ENCODE measurements at places on chromosomes 16 and 17.

DNA sequence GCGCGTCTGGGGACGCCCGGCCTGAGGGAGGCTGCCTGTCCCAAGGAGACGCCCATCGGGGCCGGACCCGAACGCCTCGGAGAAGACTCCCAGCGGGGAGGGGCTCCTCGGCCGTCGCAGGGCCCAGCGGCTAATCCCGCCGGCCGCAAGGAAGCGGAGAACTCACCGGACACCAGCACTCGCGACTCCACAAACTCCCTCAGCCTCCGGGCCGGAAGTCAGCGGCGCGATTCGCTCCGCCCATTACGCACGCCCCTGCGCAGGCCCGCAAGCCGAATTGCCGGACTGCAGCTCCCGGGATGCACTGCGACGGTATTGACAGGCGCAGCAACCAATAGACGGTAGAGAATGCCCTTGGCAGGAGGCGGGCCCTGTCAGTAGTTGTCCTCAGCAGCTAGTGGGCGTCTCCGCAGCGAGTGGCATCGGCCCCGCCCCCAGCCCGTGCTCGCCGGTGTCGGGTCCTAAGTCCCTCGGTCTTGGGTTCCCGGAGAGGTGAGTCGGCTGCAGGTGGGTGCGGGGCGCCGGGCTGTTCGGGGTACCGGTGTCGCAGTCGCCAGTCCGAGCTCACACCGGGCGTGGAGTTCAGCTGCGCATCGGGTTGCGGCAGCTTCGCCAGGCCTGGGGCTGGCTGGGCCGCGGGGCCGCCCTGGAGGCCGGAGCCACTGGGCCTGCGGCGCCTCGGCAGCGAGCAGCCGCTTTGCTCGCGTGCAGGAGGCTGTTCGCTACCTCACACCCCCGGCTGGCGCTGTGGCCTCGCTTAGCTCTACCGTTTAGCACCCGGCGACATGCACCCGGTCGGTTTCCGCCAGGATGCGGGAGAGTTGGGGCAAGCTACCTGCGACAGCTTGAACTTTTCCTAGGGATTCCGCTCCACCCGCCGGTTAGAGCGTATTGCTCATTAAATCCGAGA is at the start of the genes ZNF174 and ZSCAN32:
TSS of gene ZNF174 (plus strand) at position 437 of the 910 bp plus-strand sequence. CDS start 790 bp downstream, outside the sequence.
TSS of gene ZSCAN32 (minus strand) at position 226 of the 910 bp plus-strand sequence. CDS start 3,447 bp downstream, outside the sequence.
- peak; percentile 100 for DNase-seq

- DNase-seq: no peak
These were observed 171.8 kb upstream of the GSE1 start for GRCh38 chr16:85441189-85441889.

DNA sequence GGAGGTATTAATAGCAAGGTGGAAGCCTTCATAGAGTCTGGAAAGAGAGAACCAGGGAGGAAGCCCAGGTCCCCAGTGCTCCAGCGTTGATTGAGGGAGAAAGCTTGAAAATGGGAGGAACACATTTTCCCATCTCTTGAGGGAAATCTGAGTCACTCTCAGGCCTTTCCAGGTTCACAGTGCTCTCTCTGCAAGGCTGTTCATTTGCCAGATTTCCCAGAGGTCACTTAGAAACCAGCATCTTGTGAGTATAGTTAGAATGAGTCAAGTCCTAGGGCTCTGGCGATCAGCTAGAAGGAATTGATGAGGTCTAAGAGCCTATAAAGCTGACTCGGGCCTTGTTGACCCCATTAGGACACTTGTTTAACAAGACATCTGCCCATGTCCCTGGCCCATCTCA is 17.7 kb upstream of the ZNF594 start:
- DNase-seq: no peak

GRCh38 chr17:41592601-41593305 is 6.1 kb upstream of the KRT14 start:
- DNase-seq: no peak

GRCh38 chr16:23508589-23509440 is 1.5 kb downstream of the GGA2 start:
- DNase-seq: no peak

DNA sequence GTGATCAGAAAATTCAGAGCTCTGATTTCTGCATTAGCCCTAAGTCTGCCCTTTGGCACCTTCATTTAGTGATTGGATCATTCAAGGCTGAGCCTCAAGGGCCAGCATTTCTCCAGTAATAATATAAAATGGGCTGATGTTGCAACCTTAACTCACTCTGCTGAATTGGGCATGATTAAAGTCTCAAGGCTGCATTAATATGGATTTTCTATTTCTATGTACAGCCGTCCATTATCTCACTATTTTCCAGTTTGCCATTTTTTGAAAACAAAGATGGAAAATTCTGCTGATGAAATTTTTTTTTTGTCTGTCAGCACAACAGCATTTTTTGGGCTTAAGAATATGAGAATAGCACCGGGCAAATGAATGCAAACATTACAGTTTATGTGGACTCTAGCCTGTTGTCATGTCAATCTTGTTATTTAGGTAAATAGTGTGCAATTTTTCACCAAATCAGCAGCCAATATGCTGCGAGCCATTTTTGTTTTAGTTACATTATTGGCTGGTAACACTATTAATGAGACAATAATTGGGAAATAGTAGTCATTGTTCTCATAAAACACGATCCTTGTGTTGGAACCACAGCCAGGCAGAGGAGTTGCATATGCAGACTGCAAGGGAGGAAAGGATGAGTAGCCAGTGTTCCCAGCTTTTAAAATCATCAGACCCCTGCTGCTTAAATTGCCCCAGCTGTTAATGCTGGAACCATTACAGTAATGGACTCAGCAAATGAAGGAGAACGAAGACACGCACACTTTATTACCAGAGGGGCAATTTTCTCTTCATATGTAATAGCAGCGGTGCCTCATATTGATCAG is 10.5 kb downstream of the FTO start:
- DNase-seq: no peak

DNA sequence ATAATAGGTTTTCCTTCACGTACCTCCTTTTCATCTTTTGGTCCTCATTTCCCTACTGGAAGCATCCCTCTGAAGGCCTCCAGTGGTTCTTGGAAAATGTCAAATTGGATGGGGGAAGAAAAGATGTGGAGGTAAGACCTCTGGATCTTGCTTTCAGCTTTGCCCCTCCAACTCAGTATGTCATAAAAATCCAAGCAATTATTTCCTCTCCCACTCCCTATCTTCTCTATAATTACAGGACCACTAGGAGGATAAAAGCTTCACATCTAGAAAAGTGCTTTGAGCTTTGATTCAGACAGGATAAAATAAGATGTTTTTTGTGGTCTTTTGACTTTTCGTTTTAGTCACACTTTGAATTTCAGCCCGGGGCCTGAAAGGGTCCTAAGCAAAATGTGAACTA is 1.7 kb downstream of the TTLL6 start:
- DNase-seq: no peak

DNA sequence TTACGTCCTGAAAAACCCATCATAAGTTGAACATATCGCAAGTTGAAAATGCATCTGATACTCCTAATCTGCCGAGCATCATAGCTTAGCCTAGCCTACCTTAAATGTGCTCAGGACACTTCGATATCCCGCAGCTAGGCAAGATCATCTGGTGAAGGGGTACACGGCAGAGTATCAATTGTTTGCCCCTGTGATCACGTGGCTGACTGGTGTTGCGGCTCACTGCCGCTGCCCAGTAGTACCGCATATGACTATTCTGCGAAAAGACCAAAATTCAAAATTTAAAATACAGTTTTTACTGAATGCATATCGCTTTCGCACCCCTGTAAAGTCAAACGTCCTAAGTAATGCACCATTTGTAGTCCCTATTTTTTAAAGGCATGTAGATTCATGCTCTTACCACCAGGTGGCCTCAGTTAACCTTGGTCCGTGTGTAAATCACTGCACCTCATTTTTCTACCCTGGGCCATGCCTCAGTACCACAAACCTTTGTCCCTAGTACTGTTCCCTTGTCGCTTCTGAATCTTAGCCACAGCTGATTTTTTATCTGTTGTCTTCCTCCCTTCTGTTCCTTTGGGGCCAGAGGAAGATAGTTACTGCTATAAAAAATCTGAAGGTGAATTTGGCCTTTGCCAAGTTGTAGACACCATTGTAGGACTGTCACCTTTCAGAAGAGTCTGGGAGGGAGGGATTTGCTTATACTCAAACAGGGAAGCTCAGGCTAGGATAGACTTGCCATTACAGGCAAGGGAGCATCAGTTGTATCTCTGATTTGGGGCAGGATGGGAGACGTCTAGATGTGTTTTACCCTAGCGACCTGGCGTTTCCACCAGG is 34.4 kb downstream of the WWP2 start:
- peak; percentile 58 for DNase-seq

DNA sequence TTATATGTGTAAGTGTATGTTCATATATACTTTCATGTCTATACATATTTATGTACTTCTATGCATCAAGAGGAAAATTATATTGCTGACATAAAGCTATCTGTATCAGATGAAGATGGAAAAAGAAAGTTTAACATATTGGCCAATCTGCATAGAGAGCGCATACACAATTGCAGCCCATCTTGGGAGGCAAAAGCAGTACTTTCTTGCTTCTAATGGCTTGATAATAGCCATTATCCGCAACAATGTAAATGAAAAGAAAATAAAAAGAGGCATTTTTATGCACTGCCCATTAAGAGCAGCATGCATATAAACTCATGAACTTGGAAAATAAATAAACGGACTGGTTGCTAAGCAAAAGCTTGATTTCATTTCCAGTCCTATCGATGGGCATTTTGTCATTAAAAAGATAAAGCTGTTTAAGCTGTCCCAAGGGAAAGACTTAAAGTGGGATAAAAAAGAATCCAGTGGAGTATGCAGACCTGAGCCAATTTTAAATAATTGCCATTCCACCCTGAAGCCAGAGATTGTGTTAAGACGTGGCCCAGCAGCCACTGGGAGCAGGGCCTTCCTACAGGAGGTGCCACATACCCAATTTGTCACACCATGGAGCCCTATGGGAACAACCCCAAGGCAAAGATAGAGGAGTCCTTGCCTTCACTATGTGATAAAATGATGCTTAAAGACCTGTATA is 183.6 kb upstream of the CDH11 start:
- DNase-seq: no peak

GRCh38 chr17:35011671-35012216 is 31.4 kb downstream of the LIG3 start:
- DNase-seq: no peak

GRCh38 chr17:47999582-47999981 is 28.7 kb downstream of the CDK5RAP3 start:
- no peak for DNase-seq

- no peak for DNase-seq
These were observed 25.5 kb downstream of the TMEM235 start for GRCh38 chr17:78256707-78257591.

- no peak for DNase-seq
These were observed 13.2 kb downstream of the CIAPIN1 start for GRCh38 chr16:57434003-57434402.

DNA sequence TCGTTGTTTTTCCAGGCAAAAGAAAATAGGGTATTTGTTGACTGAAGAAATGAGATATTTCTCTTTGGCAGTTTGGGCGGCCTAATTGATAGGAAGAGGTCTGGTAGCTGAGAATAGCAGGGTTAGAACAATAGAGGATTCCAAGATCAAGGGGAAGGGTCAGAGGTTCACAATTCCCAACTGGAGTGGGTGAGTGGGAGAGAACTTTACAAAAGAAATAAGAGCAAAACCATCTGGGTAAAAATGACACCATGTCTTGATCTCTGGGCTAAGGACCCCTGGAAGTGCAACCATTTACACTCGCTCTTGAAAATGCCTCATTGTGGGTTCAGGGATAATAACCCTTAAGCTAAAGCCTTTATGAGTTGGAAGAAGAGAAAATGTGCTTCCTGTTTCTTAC is 180.5 kb downstream of the CDH13 start:
- DNase-seq: no peak

GRCh38 chr17:27747462-27748359 is 52.6 kb downstream of the NOS2 start:
- no peak for DNase-seq

DNA sequence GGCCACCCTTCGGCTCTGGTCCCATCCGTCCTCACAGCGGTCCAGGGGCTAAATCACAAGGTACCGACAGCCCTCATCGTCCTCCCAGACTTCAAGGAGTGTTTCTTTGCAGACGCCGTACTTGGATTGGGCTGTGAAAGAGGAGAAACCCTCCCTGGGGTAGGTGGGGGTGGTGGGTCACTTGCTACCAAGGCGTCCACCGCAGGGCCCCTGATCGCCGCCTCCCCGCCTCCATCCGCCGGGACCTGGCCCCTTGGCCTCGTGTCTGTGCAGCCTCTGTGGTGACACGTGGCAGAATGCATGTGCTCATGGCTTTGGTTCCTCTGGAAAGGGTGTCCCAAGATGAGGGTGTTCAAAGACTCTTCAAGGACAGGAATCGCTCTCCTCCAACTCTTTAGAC is 151.4 kb downstream of the BANP start:
- DNase-seq: no peak

- DNase-seq: peak; percentile 67
These were observed 20.3 kb upstream of the NFATC3 start for GRCh38 chr16:68064791-68065365.

DNA sequence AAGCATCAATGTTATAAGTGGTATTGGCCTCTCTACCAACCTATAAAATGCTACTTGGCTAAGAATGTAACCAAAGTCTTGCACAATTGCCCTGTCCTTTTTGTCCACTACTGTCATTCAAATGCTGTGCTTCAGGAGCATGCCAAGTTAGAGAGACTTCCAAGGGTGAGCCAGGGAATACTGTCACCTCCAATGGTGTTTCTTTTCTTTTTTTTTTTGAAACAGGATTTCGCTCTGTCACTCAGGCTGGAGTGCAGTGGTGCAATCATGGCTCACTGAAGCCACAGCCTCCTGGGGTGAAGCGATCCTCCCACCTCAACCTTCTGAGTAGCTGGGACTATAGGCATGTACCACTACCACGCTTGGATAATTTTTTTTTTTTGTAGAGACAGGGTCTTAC is 43.7 kb upstream of the ERN1 start:
- no peak for DNase-seq

DNA sequence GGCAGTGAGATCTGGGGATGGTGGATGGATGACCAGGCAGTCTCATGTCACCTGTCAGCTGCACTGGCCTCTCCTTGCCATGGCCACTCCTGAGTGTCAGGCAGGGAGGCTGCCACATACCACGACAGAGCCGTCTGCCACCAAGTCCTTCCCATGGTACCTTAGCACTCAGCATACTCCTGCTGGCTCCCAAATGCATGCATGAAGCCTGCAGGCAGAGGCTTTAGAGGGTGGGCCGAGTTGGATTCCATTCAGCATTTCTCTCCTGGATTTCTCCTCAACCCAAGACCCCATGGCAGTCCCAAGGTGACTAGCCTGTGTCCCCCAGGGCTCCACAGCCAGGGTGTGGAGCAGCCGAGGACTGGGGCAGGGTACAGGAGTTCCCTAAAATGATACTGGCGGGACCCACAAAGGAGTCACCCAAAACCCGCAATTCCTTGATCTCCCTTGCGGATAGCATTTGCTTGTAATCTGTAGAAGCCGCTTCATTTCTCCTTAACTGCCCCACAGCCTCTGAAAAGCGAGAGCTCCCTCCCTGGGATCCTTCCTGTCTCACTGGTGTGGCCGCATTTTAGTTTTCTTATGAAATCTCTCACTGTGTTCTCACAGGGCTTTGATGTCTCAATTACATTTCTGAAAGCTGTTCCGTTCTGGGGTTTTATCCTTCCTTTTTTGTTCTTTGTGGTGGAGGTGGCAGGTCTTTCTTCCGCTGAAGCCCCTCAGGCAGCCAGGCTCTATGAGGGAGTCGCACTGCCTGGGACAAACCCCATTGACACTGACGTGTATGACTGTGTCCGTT is 141.4 kb downstream of the SOCS1 start:
- DNase-seq: no peak

Data from GM10248 (cell line).